ENCODE measurements at places on chromosomes 16 and 17.
A peak's percentile ranks its signal among the peaks of the same experiment; 100 is the strongest.

- DNase-seq, result no peak
Measured at GRCh38 chr17:78062596-78062995, 66.0 kb downstream of the TMC6 start.

DNA sequence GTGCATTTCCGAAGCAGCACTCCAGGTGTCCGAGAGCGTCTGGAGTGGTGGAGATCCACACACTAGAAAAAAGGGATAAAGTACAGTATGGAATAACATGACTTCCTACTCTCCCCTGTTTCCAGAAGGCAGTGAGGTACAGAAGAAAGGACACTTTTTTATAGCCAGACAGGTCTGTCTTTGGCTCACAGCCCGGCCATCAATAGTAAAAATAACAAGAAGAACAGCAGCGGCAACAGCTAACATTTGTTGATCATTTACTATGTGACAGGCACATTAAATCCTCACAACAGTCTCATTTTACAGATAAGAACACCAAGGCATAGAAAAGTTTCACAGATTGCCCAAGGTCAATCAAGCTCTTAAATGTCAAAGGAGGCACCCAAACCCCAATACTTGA lies 16.2 kb downstream of the DYNLRB2 start:
- no peak for DNase-seq

DNA sequence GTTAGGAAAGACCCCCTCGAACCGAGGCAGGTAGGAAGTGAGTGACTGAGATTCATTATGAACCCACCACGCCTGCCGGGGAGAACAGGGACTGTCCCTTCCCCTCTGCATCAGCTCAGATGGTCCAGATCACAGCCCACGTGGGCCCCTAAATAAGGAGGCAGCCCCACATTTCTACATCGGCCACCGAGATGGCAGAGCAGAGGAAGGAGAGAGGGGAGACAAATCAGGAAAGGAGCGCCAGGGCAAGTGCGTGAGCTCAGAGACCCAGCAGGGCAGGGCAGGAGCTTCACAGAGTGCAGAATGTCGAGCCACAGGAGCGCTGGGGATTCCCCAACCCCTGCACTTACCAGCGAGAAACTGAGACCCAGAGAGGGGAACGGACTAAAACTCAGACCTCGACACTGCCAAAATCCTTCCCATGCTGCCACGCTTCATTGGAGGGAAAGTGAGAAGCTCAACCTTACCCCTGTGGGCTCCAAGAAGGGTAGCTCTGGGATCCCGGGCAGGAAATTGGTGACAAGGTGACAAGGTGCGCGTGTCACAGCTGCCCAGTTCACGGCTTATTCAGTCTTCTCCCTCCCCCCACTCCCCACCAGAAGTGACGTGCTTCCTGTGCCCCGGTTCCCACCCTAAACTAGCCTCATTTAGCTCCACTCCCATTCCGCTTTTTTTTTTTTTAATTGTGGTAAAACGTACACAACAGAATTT lies at the start of gene ICAM2:
Gene ICAM2, minus strand, starts transcription at position 578 of the 711 bp plus-strand sequence. CDS start 13,942 bp downstream, outside the sequence.
- DNase-seq, result peak; percentile 81

- DNase-seq, result no peak
Measured at GRCh38 chr17:8312251-8312650, 2.2 kb downstream of the ARHGEF15 start.

GRCh38 chr17:56119191-56119590 lies 34.1 kb upstream of the ANKFN1 start:
- no peak for DNase-seq

DNA sequence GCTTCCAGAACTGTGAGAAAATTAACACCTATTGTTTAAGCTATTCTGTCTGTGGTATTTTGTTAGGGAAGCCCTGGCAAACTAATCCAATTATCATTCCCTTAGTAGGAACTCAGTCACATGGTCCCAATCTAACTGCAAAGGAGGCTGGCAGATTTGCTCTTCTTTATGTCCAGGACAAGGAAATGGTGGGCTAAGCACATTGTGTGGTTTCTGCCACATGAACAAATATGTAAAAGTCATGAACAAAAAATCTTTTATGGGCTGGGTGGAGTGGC lies 278.6 kb upstream of the RPL38 start:
- no peak for DNase-seq

- no peak for DNase-seq
Measured at GRCh38 chr16:86396901-86397311, 113.4 kb upstream of the FOXF1 start.

GRCh38 chr17:68228817-68229570 lies 18.8 kb upstream of the AMZ2 start:
- DNase-seq, result no peak

DNA sequence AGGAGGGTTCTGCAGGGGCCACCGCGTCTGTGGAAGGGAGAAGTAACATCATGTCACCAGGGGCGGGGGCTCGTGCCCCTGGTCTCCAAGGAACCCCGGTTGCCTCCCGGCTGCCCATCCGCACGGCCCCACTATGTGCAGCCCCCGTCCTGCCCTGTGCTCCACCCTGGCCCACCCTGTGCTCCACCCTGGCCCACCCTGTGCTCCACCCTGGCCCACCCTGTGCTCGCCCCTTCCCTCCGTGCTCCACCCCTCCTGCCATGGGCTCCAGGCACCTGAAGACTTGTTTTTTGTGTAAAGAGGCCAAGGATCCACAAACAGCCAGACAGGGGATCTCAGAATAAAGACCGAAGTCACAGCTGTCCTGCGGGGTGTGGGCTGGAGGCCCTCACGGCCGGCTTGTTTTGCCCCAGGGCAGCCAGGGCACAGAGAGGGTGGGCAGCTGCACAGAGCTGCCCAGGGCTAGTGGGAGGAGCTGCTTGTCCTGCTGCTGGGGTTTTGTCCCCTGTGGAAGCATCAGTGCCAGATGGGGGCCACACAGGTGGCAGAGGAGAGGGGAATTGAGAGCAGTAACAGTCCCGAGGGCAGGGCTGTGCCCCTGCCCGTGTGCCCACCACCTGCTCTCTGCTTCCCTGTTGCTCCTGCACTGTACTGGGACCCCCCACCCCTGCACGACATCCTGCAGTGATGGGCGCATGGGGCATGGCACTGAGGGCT lies 147.0 kb upstream of the CIBAR2 start:
- no peak for DNase-seq

DNA sequence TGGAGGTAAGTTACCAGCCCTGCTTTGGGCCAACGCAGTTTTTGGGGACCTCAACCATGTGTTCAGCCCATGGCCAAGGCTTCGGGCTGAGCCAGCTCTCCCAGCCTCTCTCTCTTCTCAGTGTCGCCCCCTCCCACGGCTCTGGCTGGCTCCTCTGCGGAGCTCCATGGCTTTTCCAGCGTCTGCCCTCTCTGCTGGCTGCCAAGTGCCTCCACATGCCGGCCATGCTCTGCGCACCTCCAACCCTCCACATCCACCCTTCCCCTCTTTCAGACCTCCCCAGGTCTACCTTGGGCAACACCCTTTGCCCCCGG lies 23.2 kb downstream of the COTL1 start:
- DNase-seq, result no peak

DNA sequence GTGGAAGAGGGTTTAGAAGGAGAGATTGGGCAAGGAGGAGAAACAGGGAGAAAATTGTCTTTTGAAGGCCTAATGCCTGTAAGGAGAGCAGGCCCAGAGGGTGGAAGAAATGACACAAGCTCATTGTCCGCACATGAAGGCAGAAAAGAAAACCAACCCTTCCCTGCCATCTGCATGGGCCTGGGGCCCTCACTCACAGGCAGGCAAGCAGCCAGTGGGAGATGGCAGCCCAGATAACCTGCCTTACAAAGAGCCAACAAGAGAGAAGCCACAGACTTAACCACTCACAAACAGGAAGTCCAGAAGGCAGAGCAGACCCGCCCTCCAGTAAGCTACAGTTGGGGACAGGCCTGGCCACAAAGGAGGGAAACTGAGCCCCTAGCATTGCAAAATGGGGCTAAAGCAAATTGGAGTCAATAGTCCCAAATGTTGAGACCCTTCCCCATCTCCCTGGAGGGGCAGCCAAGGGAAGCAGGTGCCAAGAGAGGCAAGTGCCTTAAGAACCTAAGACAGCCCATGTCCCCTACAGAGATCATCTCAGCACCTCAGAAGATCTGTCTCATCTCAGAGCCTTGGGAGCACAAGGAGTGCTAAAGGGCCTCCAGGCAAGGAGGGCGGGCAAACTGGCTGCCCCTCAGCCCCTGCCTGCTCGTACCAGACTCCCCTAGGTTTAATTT lies 7.3 kb upstream of the TSPOAP1 start:
- no peak for DNase-seq
